ENCODE measurements at places on chromosomes 6 and 20.

DNA sequence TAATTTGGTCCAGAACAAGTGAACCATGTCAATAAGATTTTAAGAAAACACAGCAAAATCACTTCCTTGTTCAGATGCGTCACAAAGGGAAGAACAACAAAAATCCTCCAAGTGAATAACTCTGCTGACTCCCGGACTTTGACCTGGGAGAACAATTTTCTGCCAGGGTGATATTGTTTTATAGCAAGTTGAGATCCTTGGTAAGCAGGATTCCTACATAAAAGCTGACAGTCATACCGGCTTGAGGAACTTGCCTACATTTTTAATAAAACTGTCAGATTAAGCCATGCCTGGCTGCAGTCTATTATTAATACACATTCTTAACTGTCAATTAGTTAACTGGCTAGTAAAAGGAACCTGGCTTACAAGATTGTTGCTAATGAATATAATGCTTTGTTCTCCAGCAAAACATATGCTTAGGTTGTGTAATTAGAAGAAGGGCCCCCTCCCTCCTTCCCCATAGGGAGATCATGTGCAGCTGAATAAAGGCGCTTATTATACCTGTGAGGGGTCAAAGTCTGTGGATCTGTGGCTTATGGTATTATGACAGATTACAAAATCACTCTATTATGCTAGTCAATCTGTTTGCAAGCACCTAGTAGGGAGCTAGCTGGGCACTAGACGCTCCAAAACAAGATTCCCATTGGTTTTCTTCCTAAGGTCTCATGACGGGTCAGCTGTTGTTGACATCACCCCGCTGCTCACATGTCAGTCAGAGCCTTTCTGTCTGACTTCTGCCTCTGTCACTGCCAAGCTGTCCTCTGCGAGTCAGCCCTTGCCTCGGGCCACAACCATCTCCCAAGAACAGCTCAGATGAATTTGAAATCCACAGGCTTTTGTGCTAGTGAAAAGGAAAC, 44.6 kb upstream of the SEC63 start:
- peak; percentile 5 for DNase-seq

GRCh38 chr6:158674342-158675131, 24.7 kb downstream of the SYTL3 start:
- DNase-seq: no peak

DNA sequence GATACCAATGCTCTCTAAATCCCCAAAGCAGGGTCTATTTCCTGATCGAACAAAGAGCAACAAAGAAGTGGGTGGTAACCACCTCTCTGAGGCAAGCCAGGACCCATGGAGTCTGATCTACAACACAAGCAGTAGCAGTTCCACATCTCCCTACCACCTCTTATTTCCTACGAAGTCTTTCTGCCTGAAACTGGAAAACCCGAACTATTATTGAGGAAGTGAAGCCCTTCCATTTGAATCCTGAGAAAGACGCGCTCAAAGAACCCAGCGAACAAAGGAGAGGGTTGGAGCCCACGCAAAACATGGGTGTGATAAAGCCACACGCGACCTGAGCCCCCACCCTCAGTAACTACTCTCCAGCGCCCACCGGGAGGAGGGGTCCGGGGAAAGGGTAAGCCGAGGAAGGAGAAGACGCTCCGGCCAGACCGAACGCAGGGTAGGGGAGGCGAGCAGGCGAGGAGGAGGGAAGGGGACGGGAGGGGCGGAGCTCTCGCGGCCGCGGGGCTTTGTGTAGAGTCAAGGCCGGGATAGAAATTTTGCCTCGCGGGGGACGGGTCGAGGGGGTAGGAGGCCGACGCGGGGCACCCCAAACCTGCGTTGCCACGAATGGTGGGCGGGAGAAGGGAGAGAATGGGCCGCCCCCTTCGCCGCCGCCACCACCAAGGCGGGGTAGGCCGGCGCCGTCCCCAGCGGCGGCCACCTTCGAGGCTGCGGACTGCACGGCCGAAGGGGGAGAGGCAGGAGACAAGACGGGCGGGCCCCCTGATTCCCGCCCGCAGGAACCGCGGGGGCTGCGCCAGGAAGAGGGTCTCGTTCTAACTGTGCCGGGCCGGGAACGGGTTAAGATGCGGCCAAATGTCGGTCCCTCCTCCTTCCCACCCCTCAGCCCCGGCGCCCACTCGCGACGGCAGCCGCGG, 802 bp downstream of the HDAC2 start:
- peak; percentile 19 for DNase-seq

DNA sequence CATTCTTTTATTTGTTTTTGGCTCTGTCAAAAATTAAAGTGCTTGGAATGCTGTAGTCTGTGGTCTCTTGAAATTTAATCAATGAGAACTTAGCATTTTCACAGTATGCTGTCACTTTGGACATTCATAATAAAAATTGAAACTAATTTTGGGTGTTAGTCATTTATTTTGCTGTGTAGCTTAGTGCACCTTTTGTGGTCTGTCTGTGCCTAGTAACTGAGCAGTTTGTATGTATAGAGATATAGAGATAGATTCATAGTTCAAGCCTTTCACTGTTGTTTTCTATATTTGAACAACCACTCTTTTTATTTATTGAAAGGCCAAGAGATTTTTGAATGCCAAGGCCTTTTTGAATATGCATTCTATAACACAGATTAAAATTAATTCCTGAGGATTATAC, 86.4 kb upstream of the TIAM2 start:
- no peak for DNase-seq

DNA sequence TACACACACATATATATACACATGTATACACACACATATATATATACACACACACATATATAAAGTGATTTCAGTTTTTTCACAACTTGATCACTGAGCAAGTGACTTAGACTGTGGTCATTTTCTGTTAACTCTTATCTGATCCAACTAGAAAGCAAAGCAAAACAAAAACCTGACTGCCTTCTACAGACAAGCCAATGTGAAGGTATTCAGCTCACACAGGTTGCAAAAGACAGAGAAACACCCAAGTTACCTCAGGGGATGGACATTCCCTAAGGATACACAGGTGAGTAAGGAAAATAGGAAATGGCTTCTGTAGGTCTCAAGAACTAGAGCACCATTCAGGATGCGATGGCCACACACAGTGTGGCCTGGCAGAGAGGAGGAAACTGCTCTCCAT, 58.4 kb upstream of the IER3 start:
- DNase-seq: no peak

Measured in NCI-H2081 (cell line).